Cardiac fibroblast (primary cell): ENCODE measurements at places on chromosomes 16 and 17.

DNA sequence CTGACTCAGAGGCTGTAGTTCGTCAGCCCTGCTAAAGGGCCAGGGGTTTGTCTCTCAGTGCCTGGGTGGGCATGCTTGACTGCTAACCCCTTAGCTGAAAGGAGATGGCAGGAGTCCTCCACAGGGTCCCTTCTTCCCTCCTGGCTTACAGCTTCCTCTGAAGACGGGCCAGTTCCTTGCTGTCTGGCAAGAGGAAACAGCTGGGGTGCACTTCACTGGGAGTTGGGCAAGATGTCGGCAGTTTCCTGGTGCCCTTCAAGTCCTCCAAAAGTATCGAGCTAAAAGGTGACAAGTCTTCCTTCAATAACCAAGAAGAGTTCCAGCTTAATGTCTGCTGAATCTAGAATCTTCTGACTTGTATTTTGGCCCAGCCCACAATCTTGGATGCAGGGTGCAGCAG, 23.4 kb downstream of the NUP85 start:
- no peak for DNase-seq

- DNase-seq = no peak
Measured at GRCh38 chr17:42514279-42514678, 21.8 kb upstream of the NAGLU start.

DNA sequence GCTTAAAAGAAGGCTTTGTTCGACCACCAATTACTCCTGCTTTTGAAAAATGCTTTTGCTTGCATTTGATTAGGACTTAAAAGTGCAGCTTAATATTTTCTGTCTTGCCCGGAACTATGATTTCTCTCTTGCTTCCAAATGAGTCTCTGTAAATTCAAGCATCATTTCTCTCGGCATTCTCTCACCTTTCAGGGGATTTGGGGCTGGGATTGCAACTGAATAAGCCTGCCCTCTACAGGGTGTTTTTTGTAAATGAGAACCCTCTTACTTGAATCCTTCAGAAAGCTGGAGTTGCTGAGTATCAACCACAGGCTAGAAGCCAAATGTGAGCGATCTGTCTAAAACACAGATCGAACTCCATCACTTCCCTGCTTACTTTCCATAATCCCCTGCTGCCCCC, 234.6 kb downstream of the TMEM114 start:
- DNase-seq = no peak

GRCh38 chr16:71670537-71670936, 44.6 kb downstream of the MARVELD3 start:
- no peak for DNase-seq

GRCh38 chr16:35748621-35749252, 2289.3 kb downstream of the TP53TG3F start:
- no peak for DNase-seq

GRCh38 chr16:87874639-87875427, 5.5 kb upstream of the SLC7A5 start:
- DNase-seq = no peak

DNA sequence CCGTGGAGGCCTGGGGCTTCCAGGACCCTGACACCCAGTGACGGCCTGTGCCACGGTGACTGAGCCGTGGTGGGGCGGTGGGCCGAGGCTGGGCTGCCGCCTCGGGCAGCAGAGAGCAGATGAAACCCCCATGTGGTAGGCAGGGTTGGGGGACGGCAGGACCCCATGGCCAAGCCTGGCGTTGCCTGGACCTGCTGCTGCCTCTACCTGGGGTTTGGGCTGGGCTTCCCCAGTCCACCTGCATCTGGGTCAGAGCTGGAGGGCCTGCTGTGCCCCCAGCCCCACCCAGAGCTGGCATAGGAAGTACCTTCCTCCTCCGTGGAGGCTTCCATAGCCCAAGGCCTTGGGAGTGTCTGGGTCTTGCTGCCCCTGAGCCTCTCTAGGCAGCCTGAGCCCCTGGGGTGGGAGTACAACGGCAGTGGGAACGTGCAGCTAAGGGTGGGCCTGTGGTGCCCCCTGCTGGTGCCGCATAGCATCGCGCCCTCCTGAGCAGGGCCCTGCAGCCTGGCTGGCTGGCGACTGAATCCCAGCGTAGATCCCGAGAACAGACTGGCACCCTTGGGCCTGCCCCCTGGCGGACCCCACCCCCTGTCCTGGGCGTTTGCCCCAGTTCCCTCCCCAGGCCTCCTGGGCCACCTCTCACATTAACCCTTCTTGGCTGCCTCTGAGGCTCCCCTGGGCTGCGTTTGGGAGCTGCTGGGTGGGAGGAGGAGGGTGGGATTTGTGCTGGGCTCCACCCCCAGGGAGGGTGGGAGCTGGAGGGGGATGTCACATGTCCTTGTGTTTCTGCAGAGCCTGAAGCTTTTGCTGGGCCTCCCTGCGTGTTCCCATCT, 12.6 kb upstream of the ATP6V0C start:
- DNase-seq = peak; percentile 88

GRCh38 chr17:27669850-27670249, 38.9 kb downstream of the LGALS9 start:
- no peak for DNase-seq

- DNase-seq = peak; percentile 49
Measured at GRCh38 chr17:40219594-40220338, 662 bp downstream of the WIPF2 start.

- DNase-seq = peak; percentile 69
Measured at GRCh38 chr17:46002311-46002972, 3.4 kb downstream of the STH start.

- DNase-seq = no peak
Measured at GRCh38 chr17:65055280-65055707, 1.2 kb downstream of the GNA13 start.

- no peak for DNase-seq
Measured at GRCh38 chr16:30660424-30661261, 2.4 kb downstream of the FBRS start.
